ENCODE measurements at places on chromosomes 11 and 22.

DNA sequence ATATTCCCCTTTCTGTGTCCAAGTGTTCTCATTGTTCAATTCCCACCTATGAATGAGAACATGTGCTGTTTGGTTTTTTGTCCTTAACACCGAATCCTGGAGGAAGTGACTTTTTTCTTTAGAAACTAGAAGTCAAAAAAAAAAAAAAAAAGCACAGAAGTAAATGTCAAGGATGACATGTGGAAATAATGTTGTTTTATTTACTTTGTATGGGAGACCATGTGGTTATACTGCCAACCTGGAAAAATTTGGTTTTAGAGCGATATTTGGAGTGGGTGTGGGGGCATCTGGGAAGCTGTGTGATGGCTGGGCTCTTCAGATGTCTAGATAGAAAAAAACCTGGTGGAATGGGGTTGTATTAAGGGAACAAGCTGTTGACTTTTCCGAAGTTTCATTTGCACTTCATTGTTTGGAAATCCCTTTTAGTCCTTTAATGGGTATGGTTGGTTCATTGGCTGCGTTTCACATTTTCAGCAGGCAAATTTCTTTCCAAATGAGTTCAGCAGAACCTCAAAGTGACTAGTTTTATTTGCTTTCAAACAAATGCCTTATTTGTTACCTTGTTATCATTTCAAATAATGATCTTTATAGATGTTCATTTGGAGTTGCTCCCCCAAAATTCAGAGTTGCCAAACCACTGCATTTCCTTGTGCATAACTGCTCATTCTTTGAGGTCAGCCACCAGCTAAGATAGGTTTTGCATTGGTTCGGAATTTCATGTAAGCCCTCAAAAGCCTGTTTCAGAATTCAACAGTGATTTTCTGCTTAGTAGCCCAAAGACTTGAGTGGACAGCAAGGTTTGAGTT is 508.2 kb downstream of the METTL15 start:
- no peak for DNase-seq

DNA sequence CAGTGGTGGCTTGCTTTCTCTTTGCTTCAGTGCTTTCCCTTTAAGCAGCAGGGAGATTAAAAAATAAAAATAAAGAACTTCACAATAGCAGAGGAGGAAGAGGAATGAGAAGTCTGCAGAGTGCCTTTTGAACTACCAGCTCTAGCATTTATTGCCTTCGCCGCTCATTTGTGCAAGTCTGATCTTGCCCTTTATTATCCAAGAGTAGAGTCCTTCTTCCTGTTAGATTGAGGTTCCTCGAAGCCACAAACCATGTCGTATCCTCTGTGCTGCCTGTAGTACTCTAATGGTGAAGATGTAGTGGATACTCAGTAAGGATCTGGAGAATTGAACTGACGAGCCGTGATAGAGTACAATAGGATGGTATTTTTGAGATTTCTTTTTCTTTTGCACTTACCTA is 101.2 kb upstream of the RAG2 start:
- DNase-seq: no peak

DNA sequence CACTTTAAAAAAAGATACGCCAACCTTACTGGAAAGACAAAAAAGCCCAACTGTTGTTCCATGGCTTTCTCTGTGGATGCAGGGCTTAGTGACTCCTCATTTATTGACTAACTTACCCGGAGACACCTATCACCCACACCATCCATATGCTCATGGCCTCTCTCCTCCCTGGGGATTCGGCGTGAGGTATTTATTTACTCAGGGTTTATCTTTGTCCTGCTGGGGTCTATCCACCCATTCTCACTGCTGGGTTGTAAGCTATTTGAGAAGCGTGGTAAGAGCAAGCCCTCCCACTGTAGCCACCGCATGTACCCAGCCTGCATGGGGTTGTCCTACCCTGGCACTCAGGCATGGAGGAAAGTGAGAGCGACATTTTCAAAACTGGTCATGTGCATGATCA is 93.6 kb downstream of the NELL1 start:
- DNase-seq: no peak

GRCh38 chr11:6067502-6067901 is 36.9 kb upstream of the OR56A1 start:
- no peak for DNase-seq

- no peak for DNase-seq
These were observed 147.2 kb upstream of the BDNF start for GRCh38 chr11:27847496-27847895.

DNA sequence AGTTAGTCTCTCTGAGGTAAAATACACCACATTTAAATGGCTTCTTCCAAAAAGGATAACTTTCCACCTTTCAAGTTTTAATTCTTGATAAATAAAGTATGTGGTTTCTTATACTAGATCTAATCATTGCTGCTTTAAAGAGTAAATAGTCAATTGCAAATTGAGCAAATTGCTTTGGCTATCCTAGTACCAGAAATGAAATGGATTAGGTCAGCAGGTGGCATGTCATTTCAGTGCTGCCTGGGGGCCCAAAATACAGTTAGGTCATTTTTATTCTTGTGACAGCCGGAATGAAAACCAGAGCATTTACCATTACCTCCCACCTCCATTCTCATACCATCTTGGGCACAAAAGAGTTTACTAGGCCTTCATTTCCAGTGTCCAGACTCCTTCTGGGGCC is 70.2 kb downstream of the PHF21A start:
- no peak for DNase-seq

DNA sequence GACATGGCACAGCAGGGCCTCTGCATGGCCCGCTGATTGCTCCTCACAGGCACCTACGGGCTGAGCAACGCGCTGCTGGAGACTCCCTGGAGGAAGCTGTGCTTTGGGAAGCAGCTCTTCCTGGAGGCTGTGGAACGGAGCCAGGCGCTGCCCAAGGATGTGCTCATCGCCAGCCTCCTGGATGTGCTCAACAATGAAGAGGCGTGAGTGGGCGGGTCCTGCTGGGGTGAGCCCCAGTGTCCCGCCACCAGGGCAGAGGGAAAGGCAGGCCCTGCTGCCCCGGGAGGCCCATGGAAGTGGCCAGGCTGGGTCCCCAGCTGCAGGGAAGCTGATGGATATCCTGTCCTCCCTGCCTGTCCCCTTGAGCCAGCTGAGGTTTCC is 18.6 kb upstream of the DGCR8 start:
- DNase-seq: no peak

DNA sequence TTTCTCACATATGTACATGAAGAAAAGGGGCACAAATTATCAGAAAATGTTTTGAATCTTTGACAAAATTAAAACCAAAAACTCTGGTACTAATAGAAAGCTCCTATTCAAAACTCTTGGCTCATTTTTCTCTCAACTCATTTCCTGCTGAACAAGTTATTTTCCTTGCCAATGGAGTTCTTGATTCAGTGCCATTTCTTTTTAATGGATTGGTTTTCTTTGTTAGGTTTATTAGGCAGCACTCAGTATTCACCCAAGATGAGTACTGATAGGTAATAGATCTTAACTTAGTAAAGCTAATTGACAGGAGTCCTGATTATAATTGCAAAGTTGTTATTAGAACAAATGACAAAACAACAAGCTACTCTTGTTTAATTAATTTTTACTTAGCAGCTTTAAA is 279.4 kb upstream of the PDGFD start:
- no peak for DNase-seq

DNA sequence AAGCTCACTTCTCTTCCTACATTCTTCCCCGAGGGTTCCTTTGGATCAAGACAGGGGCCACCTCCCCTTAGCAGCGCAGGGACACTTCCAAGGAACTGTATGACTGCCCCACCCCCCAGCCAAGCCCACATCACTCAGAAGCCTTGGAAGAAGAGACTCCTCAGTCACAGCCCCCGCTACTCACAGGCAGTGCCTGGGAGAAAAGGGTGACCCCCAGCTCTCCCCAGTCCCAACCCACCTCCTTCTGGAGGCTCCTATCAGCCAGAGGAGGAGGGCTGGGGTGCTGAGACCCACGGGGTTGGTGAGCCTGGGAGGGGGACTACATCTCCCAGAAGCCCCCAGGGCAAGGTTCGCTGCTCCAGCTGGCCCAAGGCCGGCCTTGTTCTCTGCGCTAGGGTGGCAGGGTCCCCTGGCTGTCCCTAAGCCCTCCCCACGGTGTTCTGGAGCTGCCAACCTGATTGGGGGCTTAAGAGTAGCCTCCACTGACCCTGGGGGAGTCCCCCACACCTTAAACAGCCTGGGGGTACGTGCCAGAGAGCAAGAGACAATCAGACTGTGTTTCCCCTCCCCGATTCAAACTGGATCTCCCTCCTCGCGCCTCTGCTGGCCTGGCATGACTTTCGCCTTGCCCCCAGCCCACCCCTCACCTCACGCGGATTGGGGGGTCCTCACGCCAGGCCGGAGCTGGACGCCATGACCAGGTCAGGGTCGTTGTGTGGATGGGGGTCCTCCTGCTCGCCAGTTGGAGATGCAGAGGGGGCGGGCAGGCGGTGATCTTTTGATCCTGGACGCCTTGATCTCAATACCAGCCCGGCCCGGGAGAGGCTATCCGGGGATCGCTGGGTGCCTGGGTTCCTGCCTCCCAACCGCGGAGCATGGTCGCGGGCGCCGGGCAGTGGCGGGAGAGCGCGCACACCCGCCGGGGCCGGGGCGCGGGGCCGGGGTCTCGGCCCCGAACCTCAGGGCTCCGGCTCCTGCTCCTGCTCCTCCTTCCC is 838 bp downstream of the BCL9L start:
- peak; percentile 28 for DNase-seq

GRCh38 chr11:102733232-102733875 is 8.6 kb upstream of the MMP8 start:
- DNase-seq: peak; percentile 88

GRCh38 chr11:78350646-78351165 is 66.9 kb downstream of the GAB2 start:
- DNase-seq: peak; percentile 88

- no peak for DNase-seq
These were observed 6.9 kb downstream of the EHD1 start for GRCh38 chr11:64871492-64871891.

DNA sequence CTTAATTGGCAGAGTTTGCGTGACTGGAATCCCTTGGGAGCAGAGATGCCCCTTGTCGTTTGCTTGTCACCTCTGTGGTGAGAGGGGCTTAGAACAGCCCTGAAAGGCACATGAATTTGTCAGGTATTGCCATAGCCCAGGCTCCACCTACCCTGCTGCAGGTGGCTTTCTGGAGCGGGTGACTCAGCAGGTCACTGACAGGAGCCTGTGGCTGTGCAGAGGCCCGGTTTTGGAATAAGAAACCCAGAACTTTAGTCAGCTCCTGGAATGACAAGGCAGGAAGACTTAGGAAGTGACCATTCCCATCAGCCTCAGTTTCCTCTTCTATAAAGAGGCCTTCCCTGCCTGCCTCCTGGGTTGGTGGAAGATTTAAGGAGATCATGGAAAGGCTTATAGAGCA is 539.7 kb downstream of the INSC start:
- no peak for DNase-seq

DNA sequence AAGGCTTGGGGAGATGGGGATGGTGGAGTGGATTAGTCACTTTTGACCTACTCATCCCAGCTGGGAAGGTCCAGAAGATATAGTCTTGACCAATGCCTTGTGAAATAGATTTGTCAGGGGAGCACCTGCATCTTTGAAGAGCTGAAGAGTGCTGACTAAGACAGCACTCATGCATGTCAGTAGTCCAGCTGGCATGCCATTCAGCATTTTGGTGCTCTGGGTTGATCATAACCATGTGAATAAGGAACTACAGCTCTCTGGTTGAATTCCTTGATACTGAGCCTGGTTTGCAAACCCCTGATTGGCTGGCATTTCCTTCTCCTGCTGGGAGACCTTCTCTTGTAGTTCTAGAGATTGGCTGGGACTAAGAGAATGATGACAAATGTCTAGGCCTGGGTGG is 106.8 kb upstream of the ALX4 start:
- DNase-seq: no peak

DNA sequence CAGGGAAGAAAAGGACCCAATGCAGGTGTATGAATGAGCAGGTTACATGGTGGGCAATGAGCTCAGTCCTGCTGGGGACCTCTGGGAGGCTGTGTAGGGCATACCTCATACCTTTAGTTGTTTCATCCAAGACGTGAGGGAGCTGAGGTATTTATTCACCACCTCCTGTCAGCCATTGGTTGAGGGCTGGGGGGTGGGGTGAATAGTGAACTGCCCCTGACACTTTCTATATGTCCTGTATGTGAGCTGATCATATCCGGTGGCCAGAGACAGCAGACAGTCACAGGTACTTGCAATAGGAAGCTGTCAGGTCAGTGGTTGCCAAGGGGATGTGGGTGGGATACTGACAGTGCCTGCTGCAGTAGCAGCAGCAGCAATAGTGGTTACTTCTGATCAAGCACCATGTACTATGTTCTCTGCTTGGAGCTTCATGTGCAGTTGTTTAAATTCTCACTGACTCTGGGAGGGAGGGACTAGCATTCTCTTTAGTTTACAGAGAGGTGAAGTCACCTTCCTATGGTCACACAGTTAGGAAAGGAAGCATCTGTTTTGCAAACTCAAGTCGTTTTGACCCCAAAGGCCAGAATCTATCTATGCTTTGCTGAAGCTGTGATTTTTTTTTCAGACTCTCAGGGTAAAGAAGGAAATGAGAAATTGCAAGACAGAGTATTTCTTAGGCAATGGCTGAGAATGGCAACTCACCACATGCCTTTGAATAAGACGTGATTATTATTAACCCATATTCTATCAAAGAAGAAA is 54.0 kb downstream of the MIAT start:
- DNase-seq: peak; percentile 44
